ENCODE measurements at places on chromosomes 11 and 22.

- DNase-seq: no peak
These were observed 15.3 kb upstream of the ANKK1 start for GRCh38 chr11:113372309-113372708.

GRCh38 chr11:74417860-74418508, 19.8 kb upstream of the PGM2L1 start:
- no peak for DNase-seq

DNA sequence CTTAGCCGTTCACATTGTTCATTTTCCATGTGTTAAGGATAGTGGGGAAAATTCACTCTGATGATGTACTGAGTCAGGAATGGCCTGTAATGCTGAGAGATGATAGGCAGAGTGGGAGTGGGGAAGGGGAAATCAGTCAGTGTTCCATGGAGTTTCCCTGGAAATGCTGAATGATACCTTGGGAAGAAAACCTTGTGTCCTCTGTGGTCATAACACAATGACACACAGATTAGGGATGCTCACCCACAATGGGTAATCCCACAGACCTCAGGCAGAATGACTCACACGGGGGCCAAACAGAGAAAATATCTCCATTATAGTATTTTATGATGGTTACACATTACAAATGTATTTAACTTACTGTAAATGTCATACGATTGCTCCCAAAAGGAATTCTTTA, 118.0 kb downstream of the SNX19 start:
- no peak for DNase-seq

DNA sequence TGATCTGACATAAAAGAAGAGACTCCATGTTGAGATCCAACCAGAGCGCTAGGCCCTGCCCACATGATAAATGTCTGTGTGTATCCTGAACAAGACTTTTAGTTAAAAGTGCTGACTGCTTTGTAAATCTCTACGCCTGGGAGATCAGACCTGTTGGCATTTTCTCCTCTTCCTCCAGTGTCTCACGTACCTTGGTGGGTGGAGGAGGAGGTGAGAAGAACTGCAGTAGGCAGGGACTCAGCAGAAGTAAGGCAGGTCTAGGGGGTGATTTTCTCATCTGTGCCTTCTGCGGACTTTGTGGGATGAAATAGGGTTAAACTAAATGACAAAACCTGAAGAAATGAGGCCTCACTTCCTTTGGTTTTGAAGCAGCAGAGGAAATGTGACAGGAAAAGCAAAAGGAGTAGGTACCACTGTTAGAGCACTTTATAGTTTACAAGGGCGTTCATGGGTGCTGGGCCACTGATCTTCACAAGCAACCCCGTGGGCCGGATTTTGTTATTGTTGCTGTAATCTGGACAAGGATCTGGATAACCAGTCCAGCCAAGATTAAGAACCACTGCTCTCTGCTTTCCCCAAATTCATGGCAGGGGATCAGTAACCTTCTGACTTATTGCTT, 36.7 kb upstream of the PLET1 start:
- DNase-seq: no peak

GRCh38 chr11:114080219-114080618, 20.7 kb downstream of the ZBTB16 start:
- no peak for DNase-seq

DNA sequence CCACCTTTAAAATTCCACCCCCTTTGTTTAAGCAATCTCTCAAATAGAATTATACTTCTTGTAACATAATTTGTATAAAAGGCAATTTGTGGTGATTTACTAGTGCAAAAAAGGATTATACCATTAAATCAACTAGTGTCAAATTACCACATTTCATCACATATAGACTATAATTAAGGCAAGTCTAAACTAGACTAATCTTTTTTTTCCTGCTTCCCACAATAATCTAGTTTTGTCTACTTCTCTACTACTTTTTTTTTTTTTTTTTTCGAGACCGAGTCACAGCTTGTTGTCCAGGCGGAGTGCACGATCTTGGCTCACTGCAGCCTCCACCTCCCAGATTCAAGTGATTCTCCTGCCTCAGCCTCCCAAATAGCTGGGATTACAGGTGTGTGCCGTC, 36.1 kb upstream of the FZD4 start:
- DNase-seq: no peak

- no peak for DNase-seq
These were observed 46.9 kb downstream of the PANX1 start for GRCh38 chr11:94175535-94175934.

GRCh38 chr11:115931548-115932083, 427.4 kb upstream of the CADM1 start:
- DNase-seq: no peak

DNA sequence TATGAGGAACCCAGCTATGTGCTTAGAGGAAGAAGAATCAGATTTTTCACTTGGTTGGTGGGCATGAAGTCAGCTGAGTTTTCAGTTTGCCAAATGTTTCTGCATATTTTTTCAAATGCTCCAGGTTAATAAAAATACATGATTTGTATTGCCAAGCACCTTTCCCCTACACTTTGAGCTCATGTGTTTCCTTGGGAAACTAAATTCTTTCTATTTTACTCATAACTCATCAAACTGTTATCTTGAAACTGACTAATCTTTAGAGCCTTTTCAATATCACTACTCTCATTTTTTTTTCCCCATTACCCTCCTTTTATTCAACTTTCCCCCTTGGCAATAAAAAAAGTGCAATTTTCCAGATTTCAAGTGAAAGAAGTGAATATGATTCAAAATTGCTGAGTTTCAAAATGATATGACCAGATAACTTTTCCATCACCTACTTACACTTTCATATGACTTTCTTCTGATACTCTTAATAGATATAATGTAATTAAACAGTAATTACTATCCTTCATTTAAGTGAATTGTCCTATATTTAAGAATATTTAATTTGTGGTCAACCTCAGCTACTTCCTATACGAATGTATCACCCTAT, 91.9 kb upstream of the SOX6 start:
- DNase-seq: no peak

GRCh38 chr22:25840167-25840566, 98.2 kb downstream of the MYO18B start:
- DNase-seq: no peak

DNA sequence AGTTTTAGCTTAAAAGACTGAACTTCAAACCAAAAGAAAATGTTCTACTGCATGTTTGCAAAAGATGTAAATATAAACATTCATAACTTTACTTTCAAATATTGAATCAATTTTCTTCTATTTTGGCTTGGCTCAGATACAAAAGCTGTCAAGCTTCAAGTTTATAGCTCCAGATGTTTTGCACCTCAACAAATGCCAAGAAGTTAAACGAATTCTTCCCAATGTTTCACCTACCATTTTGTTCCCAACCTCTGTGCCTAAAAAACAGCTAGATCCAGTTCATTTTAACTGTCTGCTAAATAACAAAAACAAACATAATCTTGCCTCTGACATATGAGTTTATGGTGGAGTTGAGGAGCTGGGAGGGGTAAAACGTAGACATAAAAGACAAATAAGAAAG, 76.5 kb downstream of the RAB30 start:
- no peak for DNase-seq

DNA sequence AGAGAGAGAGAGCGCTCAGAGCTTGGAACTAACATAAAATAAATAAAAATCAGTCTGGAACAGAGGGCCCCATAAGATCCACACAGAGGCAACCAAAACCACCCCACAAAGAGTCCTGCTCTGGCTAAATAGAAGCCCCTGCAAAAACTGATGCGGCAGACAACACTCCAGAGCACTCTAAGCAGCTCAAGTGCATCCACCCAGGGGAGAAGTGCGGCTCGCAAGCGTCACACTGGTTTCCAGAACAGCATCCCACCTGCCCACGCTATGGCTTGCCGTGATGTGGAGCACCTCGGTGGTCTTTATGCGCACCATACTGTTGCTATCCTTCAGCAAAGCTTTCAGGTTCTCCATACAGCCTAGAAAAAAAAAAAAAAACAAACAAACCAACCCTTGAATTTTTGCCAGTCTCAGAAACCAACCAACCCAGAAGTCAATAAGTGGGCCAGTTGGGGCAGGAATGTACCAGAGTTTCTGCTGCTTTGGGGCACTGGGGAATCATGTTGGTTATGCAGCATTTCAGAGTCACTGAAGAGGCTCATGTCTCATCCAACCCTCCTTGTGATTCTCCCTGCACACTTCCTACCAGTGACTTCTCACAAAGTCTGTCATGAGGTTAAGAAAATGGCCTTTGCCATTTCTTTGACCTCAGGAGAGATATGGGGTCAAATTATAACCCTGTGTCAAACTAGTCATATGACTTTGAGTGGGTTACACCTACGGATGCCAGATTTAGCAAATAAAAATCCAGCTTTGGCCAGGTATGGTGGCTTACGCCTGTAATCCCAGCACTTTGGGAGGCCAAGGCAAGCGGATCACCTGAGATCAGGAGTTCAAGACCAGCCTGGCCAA, 3.0 kb downstream of the RSPH14 start:
- no peak for DNase-seq

GRCh38 chr11:132258875-132259274, 888.5 kb downstream of the NTM start:
- no peak for DNase-seq

DNA sequence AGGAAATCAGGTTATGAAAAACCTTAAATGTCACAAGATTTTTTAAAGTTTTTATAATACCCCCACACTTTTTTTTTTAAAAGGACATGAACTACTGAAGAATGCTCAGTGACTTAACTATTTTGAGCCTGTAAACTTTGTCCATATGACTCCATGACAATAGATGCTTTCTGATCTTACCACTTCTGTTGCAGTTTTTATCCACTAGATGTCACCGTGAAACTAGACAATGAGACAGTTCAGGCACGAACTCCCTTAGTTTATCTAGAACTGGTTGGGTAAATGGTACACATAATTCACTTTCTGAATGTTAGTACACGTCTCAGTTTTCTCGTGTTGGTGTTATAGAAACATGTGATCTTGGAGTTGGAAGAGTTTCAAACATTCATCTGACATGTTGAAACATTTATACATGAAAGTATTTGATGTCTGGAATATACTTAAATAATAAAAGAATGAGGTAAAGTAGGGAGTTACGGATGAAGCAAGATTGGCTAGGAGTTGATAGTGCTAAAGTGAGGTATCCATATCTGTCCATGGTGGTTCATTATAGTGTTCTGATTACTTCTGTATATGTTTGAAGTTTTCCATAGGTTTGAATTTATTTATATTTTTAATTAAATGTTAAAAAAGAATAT, 8.1 kb downstream of the CCDC15 start:
- peak; percentile 32 for DNase-seq

DNA sequence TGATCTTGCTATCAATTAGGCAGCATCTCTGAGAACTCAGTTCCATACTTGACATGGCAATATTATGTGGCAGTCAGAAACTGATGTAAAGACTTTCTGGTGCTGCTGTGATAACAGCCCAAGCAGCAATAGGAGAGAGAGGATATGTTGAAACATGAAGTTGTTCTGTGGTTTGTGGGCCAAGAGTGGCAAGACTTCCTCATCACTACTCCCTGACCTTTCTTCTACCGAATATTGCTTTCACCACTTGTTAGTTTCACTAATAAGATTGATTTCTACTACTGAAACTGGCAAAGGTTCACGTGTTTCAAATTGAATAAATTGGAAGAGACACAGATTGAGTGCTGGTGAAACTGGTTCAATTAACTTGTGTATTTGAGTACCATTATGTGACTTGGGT, 852.6 kb upstream of the RAG2 start:
- peak; percentile 14 for DNase-seq

DNA sequence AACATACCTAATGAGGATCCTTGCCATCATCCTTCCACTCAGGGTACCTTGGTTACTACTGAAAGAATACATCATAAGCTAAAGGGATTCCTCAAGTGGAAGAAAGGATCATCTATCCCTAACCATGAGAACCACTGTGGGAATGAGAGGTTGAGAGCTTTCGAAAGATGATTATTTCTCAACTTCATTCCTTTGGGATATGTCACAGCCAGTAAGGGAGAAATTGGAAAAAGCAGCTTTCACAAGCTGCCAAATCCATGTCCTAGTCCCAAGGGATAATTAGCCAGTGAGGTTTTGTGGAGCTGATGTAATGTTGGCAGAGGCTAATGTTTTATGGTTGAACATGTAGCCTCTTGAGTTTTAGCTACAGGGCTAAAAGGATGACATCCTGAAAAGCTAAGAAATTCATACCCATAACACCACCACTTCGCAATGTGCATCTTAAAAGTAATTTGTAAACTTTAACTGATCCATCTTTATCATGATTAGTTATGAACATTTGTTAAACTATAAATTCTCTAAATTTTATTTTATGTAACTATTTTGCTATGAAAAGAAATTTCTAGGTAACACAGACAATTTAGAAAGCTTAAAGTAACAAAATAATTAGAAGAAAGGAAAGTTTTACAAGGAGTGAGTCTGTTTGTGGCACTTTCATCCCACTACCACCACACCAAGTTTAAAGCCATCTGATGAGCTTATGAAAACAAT, 123.9 kb downstream of the MRTFA start:
- DNase-seq: no peak

GRCh38 chr11:65489035-65489705, 9.7 kb upstream of the MALAT1 start:
- no peak for DNase-seq

DNA sequence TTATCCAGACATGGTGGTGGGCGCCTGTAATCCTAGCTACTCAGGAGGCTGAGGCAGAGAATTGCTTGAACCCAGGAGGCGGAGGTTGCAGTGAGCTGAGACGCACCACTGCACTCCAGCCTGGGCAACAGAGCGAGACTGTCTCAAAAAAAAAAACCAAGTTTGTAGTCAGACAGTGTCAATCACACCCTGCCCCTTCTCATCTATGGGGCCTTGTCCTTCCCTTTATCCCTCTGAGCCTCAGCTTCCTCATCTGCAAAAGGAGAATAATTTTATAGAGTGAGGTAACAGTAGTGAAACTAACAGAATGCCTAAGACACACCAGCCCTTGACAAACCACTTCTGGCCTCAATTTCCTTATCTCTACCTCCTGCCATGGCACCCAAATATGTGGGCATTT, 10.7 kb downstream of the BCL9L start:
- DNase-seq: no peak

GRCh38 chr22:47822422-47822821, 1060.0 kb downstream of the TBC1D22A start:
- DNase-seq: no peak

GRCh38 chr11:119752345-119752871, 23.4 kb upstream of the NECTIN1 start:
- no peak for DNase-seq

- no peak for DNase-seq
These were observed 32.6 kb upstream of the PICALM start for GRCh38 chr11:86101493-86101892.

GRCh38 chr11:64769283-64769682, 9.1 kb downstream of the SF1 start:
- no peak for DNase-seq

All from HL-60 (cell line).